ENCODE measurements at places on chromosomes 2 and 18.

DNA sequence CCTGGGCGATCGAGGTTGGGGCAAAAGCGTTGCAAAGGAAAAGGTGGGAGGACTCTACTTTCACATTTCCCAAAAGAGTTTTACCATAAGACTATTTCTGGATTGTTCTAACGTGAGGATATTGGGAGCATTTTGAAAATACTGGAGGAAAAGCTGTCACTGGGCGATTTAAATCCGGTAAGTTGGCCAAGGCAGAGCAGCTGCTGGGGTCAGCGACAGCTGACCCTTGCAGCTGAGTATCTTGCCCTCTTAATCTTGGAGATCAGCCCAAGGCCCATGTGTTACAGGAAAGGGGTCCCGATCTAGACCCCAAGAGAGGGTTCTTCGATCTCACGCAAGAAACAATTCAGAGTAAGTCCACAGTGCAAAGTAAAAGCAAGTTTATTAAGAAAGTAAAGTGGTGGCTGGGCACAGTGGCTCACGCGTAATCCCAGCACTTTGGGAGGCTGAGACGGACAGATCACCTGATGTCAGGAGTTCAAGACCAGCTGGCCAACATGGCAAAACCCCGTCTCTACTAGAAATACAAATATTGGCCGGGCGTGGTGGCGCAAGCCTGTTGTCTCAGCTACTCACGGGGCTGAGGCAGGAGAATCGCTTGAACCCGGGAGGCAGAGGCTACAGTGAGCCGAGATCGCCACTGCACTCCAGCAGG is 964 bp upstream of the ST3GAL5 start:
- DNase-seq, result no peak

- no peak for DNase-seq
Observed at GRCh38 chr18:31648966-31649429, 35.4 kb downstream of the B4GALT6 start.

DNA sequence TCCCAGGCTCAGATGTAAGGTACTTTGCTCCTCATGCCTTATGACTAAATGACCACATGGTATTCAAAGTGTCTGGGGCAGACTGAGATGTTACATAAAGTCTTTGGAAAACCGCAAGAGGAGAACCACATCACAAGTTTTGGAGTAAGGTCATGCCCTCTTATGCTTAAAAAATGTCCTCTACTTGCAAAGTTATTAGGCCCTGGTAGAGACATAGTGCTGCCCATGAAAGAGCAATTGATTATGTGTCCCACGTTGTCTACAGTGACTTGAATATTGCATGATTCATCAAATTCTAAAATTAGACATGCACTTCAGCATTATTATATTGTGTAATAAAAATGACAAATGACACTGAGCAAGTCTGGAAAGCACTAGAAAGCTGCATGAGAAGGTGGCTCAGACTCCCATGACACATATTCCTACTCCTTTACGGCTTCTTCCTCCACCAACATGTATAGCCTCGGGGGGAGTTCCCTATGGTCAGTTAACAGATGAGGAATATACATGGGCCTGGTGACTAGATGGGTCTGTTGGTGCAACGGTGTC is 602.6 kb upstream of the VRK2 start:
- DNase-seq, result no peak

- no peak for DNase-seq
Observed at GRCh38 chr2:205692104-205692503, 9.8 kb downstream of the NRP2 start.

DNA sequence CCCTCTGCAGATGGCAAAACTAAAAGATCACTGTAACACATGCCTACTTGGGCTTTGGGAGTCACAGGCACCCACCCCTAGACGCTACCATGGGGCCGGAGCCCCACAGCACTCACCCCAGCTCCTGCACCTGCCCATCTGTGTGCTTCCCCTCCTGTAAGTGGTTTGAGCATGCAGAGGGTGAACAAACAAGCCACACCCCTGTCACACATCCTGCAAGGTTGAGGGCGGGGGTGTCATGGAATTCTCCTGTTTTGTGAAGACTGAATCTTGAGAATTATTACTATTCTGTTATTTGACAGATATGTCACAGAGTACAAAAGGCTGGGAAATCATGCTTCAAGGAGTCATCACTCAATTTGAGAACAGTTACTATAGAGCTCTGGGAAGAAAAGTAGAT is 60.9 kb downstream of the RFTN2 start:
- DNase-seq, result no peak

DNA sequence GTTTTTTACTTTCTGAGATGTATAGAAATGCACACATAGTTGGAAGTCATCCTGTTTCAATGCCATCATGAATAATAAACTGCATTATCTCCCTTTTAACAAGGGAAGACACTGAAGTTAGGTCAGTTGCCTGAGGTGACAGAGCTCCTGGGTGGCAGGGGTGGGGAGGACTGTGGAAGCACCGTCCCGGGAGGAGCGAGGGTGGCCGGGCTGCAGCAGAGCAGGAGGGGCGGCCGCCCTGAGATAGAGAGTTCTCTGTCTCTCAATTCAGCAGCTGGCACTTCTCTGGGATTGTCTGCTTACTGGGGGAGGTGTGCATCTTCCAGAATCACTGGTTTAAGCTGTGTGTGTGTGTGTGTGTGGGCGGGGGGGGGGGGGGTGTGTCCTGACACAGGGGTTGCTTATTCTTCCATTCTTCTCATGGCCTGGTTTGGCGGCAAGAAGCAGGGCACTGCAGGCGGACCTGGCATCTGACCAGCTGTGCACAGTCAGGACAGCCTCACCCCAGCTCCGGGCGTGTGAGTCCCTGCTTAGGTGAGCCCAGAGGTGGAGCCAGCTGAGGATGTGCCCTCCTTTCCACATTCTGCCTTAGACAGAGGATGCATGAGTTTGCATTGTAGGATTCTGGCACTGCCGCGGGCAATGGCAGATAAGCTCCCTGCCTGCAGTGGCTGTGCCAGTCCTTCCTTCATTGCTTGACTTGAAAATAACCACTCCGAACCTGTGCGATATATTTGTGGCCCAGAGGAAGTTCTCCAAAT is 40.4 kb downstream of the VWA3B start:
- peak; percentile 24 for DNase-seq

DNA sequence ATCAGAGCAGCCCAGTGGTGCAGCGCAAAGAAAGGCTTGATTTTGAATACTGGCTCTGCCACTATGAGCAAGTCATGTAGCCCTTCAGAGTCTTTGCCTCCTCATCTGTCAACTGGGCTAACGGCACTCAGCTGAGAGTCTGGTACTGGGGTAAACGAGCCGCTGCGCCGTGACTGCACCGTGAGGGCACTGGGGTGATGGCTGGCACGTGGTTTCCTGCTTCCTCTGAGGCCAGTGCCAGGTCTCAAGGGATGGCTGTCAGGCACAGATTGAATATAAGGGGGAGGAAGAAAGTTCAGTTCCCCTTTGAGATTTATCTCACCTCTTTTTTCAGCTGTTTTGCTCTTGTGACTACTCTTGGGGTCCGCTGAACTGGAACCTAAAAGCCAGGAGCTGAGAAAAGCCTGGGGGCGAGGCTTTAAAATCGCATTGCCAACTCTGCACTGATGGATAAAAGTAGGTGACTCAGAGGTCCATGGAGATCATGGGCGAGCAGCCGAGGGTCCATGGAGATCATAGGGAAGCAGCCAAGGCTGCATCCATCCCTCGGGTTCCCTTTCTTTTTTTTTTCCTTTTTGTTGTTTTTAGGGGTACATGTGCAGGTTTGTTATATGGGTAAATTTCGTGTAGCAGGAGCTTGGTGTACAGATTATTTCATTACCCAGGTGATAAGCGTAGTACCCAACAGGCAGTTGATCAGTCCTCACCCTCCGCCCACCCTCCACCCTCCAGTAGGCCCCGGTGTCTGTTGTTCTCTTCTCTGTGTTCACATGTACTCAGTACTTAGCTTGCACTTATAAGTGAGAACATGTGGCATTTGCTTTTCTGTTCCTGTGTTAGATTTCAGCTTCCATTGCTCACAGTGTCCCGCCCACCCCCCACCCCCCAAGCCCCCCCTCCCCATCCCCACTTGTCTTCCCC is 114.3 kb downstream of the SPP2 start:
- no peak for DNase-seq

- no peak for DNase-seq
Observed at GRCh38 chr2:219852626-219853025, 225.2 kb downstream of the SLC4A3 start.

GRCh38 chr2:30412047-30412683 is 34.9 kb upstream of the LCLAT1 start:
- no peak for DNase-seq

DNA sequence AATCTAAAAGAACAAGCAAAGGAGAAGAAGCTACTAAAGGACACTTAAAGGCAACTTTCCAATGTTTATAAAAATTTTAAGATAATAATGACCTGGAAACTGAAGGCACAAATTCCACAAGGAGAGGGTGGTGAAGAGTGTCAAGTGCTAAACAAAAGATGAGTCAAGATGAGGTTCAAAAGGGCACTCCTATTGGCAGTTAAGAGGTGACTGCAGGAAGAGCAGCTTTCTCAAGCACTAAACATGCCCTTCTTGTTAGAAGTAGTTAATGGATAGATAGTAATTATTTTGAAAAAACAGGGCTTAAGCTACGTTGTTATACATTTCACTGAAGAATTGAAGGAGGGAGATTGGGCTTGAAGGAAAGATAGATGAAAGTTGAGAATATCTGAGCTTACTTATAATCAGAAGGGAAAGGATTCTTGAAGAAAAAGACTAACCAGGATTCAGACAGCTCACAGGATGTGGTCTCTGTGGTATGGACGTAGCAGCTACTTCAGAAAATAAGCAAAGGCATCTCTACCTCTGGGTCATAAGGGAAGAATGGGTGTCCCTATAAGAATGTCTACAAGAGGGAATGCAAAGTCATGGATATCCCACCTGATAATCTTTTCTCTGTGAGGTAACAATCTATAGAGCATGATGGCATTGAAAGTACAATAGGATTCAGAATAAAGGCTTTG is 454.7 kb upstream of the SLC39A10 start:
- DNase-seq, result no peak

DNA sequence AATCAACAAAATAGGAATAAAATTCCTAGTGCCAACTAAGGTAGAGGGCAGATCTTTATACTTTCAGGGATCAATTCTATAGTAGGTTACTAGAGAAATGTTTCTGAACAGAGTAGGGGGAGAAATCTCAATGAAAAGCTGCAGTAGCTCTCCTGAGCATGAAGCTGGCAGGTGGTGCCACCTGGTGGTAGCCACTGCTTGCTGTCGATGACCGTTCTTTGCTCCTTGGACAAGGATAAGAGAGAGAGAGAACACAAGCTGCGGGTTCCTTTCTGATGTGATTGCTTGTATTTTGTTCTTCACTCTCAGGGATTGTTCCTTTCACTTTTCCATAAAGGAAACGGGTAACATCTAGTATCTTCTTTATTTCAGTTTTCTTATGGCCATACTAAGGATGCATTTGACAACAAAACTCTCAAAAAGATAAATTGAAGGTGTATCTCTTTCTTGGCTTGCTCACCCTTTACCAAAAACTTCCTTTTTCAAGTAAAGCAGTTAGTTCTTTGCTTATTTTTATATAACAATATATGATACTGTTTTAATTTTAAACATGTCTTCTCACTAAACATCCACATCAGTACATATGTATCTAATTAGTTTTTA is 18.6 kb upstream of the MRPL19 start:
- DNase-seq, result peak; percentile 54

- DNase-seq, result no peak
Observed at GRCh38 chr2:120804459-120804858, 68.8 kb downstream of the GLI2 start.

DNA sequence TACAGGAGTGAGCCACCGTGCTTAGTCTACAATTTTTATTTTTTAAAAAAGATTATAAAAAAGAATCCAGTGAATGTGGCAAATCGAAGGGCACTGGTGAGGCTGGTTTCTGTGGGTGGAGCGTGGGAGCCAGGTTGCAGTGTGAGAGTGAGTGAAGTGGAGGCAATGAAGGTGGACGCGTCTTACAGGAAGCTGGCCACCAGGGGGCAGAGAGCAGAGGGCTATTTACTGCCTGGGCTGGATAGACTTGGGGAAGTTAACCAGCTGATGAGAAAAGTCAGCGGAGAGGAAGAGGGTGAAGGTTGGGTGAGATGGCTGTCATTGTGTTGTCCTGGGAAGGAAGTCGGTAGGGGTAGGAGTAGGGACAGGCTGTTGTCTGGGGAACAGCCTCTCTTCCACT is 6.8 kb downstream of the SCTR start:
- no peak for DNase-seq

DNA sequence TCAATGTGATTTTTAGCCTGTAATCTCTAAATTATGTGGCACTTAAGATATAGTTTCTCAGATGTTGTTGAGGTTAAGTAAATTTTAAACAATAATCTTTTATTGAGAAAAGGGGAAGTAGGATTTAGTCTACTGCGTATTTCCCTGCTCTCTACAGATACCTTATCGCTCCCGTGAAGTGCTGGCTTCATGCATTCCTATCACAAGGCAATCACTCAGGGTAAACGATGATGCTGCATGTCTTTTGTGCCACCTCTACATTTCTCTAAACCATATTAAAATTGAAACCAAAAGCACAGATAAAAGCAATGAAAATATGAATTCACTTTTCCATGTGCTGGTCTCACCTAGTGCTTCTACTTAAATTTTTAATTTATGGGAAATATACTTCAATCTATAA is 14.4 kb upstream of the RPE start:
- no peak for DNase-seq

DNA sequence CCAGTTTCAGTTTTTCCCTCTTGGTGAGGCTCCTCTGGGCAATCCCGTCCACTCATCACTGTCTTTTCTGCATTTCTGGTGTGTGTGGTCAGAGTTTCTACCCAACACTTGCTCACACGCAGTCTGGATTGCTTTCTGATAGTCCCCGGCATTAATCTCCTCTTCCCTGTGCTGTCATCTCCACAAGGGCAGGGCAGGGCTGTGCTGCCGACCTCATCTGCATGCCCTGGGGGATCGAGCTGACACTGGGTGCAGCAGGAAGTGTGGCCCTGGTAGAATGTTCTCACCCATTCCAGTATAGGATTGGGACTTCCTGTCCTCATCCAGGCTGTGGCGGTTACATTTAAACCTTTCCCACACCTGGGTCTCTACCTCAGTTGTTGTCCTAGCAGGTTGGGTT is 80.0 kb upstream of the FAM136A start:
- no peak for DNase-seq

- DNase-seq, result no peak
Observed at GRCh38 chr18:26298107-26298506, 71.9 kb downstream of the TAF4B start.

Measured in breast epithelium (tissue), 4 donors.